ENCODE measurements at places on chromosomes 11 and 22. TPM values are rescaled to one million over a fixed set of nuclear protein-coding genes. Genes with fewer than 3 reads are reported as not detected.

Gene SLC6A5
- 56.9 TPM for total RNA-seq

GRCh38 chr11:47572715-47573255 lies 6.0 kb downstream of the KBTBD4 start:
- DNase-seq = no peak

DNA sequence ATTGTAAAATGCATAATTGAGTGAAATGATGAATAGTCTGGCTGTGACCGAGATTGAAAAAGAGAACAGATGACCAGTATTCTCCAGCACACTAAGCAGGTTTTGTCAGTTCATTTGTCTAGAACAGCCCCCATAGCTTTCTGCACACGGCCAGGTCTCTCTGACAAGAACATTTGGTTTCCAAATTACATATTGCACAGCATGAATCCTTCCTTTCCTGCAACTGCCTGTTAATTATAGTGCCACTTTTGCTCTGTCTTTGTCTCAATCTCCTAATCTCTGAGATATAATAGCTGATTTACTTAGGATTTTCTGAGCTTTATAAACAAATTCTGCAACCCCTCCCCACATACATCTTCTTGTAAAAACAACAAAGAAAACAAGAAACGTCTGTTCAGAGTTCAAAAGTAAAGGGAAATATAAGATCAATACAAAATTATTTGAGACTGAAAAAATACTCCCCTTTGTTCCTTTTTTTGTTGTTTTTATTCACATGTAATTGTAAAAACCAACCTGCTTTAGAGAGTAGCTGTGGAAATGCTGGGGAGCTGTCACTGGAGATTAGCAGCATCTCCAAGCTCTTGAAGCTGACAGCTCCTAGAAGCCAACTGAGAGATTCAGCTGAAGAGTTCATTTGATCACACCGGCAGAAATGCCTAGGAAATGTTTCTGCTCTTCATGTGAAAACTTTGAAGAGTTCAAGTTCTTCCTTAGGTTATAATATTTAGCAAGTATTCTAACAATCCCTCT lies 998.1 kb downstream of the DLG2 start:
- no peak for DNase-seq

- DNase-seq = no peak
Measured at GRCh38 chr22:35632935-35633334, 15.3 kb upstream of the APOL6 start.

GRCh38 chr11:118530683-118531596 lies at the start of gene TMEM25:
TSS of gene TMEM25 (plus strand) at chr11:118531192. CDS start at chr11:118531802, 610 bp downstream.
- peak; percentile 90 for DNase-seq

DNA sequence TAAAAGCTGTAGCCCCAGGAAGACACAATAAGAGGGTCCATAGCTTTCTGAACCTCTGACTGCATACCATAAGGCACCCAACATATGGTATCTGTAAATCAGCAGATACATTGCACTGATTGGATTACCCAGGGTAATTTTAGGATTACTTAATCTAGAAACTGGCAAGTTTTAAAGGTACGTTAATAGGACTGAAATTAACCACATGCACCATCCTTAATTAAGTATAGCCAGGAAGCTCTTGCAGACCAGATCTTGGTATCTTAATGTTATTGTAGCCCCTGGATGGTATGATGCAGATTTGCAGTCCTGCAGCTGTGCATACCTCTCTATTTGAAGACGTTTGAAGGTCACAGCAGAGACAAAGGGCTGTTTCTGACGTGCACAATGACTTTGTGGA lies 72.8 kb downstream of the ARHGAP42 start:
- DNase-seq = no peak

DNA sequence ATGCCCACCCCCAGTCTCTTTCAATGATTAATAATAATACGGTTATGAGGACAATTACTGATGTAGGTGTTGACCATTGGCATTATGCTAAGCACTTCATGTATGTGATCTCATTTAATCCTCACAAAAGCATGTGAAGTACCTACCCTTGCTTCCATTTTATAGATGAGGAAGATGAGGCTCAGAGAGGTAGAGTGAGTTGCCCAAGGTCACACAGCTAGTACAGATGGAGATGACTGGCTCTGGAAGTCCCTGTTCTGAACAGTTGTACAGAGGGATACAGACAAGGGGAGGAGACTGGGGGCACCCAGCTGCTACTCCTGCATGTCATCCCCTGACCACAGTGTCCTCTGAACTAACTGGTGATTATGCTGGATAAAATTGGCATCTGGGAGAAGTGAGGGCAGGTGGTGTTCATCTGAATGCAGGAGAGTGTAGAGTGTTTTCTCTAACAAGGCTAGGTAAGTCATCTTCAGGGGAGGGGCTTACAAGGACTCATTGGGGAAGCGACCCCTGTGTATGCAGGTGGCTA lies 43.2 kb downstream of the KIAA1671 start:
- no peak for DNase-seq

Gene OR8D1
- total RNA-seq = not detected

- no peak for DNase-seq
Measured at GRCh38 chr11:74391193-74391592, 7.0 kb downstream of the PGM2L1 start.

GRCh38 chr22:35319244-35319985 lies 19.7 kb downstream of the TOM1 start:
- no peak for DNase-seq

Gene APOA5
- total RNA-seq = not detected

Gene C11orf68
- 20.4 TPM for total RNA-seq

GRCh38 chr11:114377612-114378267 lies 22.6 kb downstream of the C11orf71 start:
- no peak for DNase-seq

- DNase-seq = no peak
Measured at GRCh38 chr11:118620529-118621070, 13.2 kb downstream of the PHLDB1 start.

GRCh38 chr11:116279511-116279910 lies 493.3 kb downstream of the BUD13 start:
- no peak for DNase-seq

Gene FHIP1B
- 14.6 TPM for total RNA-seq

GRCh38 chr11:96322775-96323641 lies 20.0 kb downstream of the MAML2 start:
- no peak for DNase-seq

Gene YDJC
- 10.0 TPM for total RNA-seq

Gene TIMP3
- total RNA-seq = 353 TPM

GRCh38 chr11:95565724-95566141 lies 223.8 kb downstream of the FAM76B start:
- DNase-seq = peak; percentile 12

DNA sequence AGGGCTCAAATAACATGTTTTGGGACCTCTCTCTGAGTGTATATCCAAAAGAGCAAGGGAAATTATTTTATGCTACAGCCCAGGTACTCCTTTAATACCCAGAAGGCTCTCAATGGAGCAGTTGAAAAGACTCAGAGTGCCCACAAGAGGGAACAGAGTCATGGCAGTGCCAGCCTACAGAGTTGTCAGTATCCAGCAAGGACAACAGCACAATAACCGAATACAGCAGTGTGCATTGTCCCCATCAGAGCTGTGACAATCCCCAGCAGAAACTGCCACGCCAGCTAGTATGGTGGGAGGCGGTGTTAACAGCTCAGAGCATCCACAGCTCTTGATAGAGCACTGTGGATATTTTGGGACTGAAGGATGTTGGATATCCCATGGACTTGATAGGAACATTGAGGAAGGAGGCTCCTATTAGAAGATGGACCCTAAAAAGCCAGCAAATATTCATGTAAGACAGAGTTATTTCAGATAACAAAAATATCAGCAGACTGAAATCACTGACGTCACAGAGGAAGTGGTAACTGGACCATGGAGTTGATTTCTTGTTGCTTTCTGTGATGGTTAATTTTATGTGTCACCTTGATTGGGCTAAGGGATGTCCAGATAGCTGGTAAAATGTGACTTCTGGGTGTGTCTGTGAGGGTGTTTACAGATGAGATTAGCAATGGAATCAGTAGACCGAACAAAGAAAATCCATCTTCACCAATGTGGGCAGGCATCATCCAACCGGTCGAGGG lies 17.7 kb upstream of the PAFAH1B2 start:
- DNase-seq = peak; percentile 16

Gene TSSK2
- total RNA-seq = not detected

Gene CD6
- 0.61 TPM for total RNA-seq

Gene LINC01488
- not detected for total RNA-seq

DNA sequence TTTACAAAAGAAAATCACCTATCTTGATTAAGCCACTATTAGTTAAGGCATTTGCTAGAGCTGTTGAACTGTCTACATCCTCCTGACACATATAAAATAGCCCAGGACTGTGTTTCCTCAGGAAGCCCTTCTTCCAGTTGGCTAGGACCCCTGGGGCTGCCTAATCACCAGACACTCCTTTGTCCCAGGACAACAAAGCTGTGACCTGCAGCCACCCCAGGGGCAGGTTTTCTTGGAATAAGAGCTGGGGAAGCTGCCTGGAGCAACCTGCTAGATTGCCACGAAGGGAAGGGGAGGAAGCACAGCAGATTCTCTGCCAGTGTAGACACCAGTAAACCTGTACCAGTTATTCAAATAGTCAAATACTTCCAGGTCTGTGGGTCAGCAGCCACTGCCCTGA lies 17.6 kb downstream of the CHST1 start:
- no peak for DNase-seq

DNA sequence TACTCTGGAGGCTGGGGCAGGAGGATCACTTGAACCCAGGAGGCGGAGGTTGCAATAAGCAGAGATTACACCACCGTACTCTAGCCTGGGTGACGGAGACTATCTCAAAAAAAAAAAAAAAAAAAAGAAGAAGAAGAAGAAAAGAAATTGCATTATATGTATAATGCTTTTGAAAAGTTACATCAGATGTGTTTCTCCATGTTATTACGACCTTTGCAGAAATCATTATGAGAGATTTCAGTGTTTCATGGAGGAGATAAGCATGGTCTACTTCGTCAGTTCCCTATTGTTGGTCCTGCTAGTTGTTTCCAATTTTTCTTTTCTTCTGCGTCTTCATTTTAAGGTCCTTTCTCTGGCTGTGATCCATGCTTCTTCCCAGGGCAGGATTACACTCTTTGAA lies 3.0 kb downstream of the MIAT start:
- no peak for DNase-seq

GRCh38 chr11:102470251-102470650 lies 17.7 kb upstream of the TMEM123 start:
- no peak for DNase-seq

- DNase-seq = no peak
Measured at GRCh38 chr11:130400781-130401483, 27.5 kb downstream of the ADAMTS8 start.

- DNase-seq = no peak
Measured at GRCh38 chr11:76249195-76249741, 43.0 kb upstream of the WNT11 start.

- DNase-seq = peak; percentile 85
Measured at GRCh38 chr11:22432291-22433093, 94.3 kb downstream of the SLC17A6 start.

GRCh38 chr22:28333088-28333487 lies 346.6 kb downstream of the TTC28 start:
- no peak for DNase-seq

Gene OR51B2
- 0.20 TPM for total RNA-seq

GRCh38 chr11:58628446-58628845 lies 6.0 kb downstream of the CNTF start:
- no peak for DNase-seq

Measured in spinal cord (tissue), 10 donors.